ENCODE measurements at places on chromosomes 4 and X. TPM values are rescaled to one million over a fixed set of nuclear protein-coding genes. Genes with fewer than 3 reads are reported as not detected.

DNA sequence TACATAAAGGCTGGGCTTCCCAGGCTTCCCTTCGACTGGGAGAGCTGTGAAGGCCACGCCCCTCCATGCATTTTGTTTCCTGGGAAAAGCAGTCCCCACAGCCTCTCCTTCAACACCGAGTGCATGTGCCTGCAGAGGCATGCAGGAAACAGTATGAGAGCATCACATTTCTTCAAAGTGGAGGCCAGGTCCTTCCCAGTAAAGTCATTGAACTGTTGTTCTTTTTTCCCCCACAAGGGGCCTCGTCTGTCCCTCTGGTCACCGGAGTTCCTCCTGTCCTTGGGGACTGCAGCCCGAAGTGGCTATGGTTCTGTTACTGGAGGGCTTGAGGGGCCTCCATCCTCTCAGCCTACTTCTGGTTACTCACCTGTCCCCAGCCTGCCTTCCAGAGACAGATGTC, 56.0 kb downstream of the RAI2 start:
- H3K4me1 ChIP-seq: no peaks in the 10 kb centered on the region
- H3K36me3 ChIP-seq: no peaks in the 10 kb centered on the region
- H3K4me3 ChIP-seq: no peak overlapping the region

DNA sequence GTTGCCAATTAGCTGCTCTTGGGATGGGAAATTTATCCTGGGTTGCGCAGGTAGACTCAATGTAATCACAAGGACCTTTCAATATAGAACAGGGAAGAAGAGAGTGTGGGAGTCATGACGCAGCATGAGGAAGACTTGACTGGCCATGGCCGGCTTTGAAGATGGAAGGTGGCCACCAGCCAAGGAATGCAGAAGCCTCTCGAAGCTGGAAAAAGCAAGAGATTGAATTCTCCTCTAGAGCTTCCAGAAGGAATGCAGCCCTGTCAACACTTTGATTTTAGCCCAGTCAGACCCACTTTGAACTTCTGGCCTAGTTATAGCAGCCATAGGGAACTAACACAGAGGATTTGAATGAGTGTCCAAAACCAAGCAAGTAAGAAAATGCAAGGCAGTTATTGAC, 14.7 kb upstream of the SH3KBP1 start:
- H3K4me3 ChIP-seq: no peak overlapping the region
- DNase-seq: peak; percentile 60
- no peaks in the 10 kb centered on the region for H3K36me3 ChIP-seq
- H3K4me1 ChIP-seq: no peaks in the 10 kb centered on the region
- H3K27me3 ChIP-seq: no peaks in the 10 kb centered on the region

- no peaks in the 10 kb centered on the region for H3K27me3 ChIP-seq
- peaks cover 18% of the 10 kb centered on the region for H3K4me1 ChIP-seq
- no peaks in the 10 kb centered on the region for H3K36me3 ChIP-seq
- DNase-seq: no peak
- H3K4me3 ChIP-seq: no peak overlapping the region
- H3K27ac ChIP-seq: no peak overlapping the region
Observed at GRCh38 chr4:152456609-152457008, 79.3 kb downstream of the FBXW7 start.

GRCh38 chr4:6201580-6202091, 1.3 kb upstream of the JAKMIP1 start:
- peaks cover 30% of the 10 kb centered on the region for H3K27me3 ChIP-seq
- H3K27ac ChIP-seq: no peak overlapping the region
- H3K4me1 ChIP-seq: peaks cover 9% of the 10 kb centered on the region
- no peak overlapping the region for H3K4me3 ChIP-seq
- DNase-seq: no peak
- no peaks in the 10 kb centered on the region for H3K36me3 ChIP-seq

- H3K27me3 ChIP-seq: no peaks in the 10 kb centered on the region
- H3K27ac ChIP-seq: no peak overlapping the region
- no peak for DNase-seq
- H3K36me3 ChIP-seq: no peaks in the 10 kb centered on the region
Observed at GRCh38 chrX:111955901-111956300, 79.9 kb downstream of the TRPC5OS start.

GRCh38 chrX:150848914-150849365, 49.5 kb downstream of the CD99L2 start:
- no peaks in the 10 kb centered on the region for H3K4me1 ChIP-seq
- no peaks in the 10 kb centered on the region for H3K36me3 ChIP-seq
- no peak overlapping the region for H3K4me3 ChIP-seq

GRCh38 chrX:46910415-46910814, 1.8 kb upstream of the JADE3 start:
- no peak overlapping the region for H3K27ac ChIP-seq
- H3K4me3 ChIP-seq: no peak overlapping the region
- H3K36me3 ChIP-seq: no peaks in the 10 kb centered on the region
- no peak for DNase-seq
- no peaks in the 10 kb centered on the region for H3K4me1 ChIP-seq
- no peaks in the 10 kb centered on the region for H3K27me3 ChIP-seq

- no peak for DNase-seq
- no peak overlapping the region for H3K4me3 ChIP-seq
- no peaks in the 10 kb centered on the region for H3K27me3 ChIP-seq
- no peaks in the 10 kb centered on the region for H3K36me3 ChIP-seq
Observed at GRCh38 chrX:113929004-113929403, 654.9 kb upstream of the HTR2C start.

- H3K4me3 ChIP-seq: peak overlapping the region; percentile 30
- H3K4me1 ChIP-seq: no peaks in the 10 kb centered on the region
- H3K27ac ChIP-seq: no peak overlapping the region
- DNase-seq: no peak
- H3K36me3 ChIP-seq: no peaks in the 10 kb centered on the region
Observed at GRCh38 chr4:150578745-150579501, 3.0 kb upstream of the MAB21L2 start.

DNA sequence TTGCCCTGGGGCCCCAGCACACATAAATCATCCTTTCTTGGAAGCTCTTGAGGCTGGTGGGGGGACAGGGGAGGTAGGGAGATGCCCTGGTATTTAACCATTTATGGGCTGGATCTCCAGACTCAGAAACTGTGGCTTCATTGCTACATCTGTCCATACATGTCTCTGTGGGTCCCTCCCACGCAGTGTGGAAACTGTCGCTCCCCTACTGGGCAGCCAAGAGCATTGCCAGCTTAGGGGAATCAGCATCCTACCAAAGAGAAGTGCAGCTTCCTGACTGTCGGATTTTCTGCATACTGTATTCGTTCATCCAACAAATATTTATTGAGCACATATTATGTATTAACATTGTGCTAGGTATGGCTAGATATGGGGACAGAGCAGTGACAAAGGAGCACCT, 3.7 kb downstream of the GRIPAP1 start:
- no peak overlapping the region for H3K4me3 ChIP-seq
- H3K4me1 ChIP-seq: no peaks in the 10 kb centered on the region
- peaks cover 21% of the 10 kb centered on the region for H3K36me3 ChIP-seq

DNA sequence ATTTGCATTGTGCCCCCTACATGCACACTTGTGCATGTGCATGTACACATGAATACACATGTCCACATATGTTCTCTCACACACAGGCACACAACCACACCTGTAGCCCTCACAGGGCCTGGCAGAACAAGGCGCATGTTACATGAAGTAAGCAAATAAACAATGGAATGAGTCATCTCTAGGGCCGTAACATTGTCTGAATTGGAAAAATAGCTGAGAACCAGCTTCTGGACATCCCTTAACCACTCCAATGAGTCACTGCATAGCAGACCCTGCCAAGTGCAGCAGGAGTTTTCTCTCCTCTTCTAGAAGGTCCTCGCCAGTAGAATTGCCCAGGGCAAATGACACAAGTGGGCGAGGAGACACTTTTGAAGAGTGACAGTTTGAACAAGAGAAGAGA, 66.1 kb downstream of the MAGEA10 start:
- H3K4me3 ChIP-seq: no peak overlapping the region
- no peak for DNase-seq

DNA sequence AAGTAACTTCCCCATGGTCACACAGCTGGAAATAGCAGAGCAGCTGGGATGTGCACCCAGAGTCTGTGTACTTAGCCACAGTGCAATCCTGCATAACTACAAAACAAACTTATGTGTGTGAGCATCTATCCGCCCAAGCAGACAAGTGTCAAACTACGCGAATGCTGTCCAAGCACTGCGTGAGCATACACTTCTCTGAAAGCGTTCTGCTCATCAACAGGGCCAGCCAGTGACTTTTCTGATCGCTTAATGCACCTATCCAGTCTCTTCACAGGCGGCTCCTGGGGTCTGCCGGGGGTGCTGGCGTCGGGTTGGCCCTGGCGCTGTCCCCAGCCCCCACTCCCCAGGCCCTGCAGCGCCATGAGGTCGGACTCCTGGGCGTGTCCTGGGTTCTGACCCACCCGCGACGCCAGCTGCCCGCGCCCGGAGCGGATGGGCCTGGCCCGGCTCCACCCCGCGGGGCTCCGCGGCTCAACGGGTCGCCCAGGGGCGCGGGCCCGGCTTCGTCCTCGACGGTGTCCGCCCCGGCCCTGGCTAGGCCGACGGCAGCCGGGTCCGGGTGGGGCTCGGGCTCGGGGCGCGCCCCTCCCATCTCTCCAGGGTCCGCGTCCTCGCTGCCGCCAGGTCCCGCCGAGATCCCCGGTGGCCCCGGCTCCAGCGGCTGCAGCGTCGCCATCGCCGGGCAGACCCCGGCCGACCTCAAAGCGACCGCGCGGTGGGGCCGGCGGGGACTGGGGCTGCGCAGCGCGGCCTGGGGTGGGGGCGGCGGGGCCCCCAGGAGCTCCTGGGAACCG, 1.3 kb upstream of the ZNF141 start:
- H3K4me1 ChIP-seq: peaks cover 11% of the 10 kb centered on the region
- H3K27me3 ChIP-seq: no peaks in the 10 kb centered on the region
- H3K36me3 ChIP-seq: no peaks in the 10 kb centered on the region
- peak; percentile 73 for DNase-seq
- peak overlapping the region; percentile 94 for H3K27ac ChIP-seq
- H3K4me3 ChIP-seq: peak overlapping the region; percentile 98

- DNase-seq: no peak
- H3K4me3 ChIP-seq: no peak overlapping the region
- H3K27ac ChIP-seq: no peak overlapping the region
- no peaks in the 10 kb centered on the region for H3K36me3 ChIP-seq
- H3K27me3 ChIP-seq: no peaks in the 10 kb centered on the region
- H3K4me1 ChIP-seq: no peaks in the 10 kb centered on the region
Observed at GRCh38 chr4:27928761-27929540, 1068.3 kb downstream of the STIM2 start.

- no peak for DNase-seq
- H3K4me1 ChIP-seq: no peaks in the 10 kb centered on the region
- no peak overlapping the region for H3K27ac ChIP-seq
Observed at GRCh38 chr4:60452266-60452665, 747.9 kb upstream of the ADGRL3 start.

GRCh38 chr4:74092957-74093356, 6.0 kb downstream of the CXCL2 start:
- peaks cover 4% of the 10 kb centered on the region for H3K4me1 ChIP-seq
- no peak for DNase-seq
- H3K4me3 ChIP-seq: no peak overlapping the region
- H3K27ac ChIP-seq: peak overlapping the region; percentile 55

DNA sequence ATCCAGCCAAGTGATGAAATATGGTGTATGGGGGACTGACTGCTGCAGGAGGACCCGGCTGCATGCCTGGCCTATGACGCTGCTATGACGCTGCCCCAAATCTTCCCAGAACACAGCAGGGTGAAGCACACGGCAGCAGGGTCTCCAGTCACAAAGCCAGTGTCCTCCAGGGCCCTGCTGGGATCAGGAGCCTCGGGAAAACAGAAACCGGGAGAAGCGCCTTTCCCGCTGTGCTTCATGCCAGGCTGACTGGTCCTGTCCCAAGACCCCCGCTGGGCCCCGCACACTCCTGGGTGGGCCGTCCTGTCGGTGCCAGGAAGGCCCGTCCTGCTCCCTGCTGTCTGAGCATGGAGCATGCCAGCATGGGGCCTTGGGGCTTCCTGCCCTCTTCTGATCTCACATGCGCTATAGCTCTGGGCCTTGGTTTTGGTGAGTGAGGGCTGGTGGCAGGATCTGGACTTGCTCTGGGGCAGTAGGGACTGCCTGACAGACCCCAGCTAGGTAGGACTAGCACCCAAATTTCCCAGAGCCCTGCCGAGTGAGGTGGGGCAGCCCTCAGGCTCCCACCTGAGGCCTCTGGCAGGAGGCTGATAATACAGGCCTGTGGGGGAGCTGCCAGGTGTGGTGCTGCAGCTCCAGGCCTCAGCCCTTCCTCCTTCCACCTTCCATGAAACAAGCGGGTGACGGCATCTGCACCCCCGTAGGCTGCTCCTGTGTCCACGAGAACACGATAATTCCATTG, 64.0 kb downstream of the ACOX3 start:
- H3K4me3 ChIP-seq: no peak overlapping the region
- H3K36me3 ChIP-seq: no peaks in the 10 kb centered on the region
- H3K27ac ChIP-seq: no peak overlapping the region

DNA sequence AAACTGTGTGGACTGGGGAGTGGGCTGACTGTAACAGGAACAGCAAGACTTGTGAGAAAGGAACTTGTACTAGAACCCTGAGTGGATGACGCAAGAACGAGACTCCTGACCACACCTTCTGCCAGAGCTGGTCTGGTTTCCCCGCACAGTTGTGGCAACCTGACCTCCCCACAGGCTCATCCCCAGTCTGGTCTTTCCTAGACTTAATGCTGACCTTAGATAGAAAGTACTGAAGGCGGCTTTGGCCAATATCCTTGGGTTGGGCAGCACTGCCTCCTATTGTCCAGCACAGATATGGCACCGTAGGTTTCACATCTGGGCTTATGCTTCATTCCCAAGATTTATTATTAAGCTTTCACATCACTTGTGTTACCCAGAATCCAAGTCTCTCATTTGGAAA, 137.8 kb upstream of the FRG1 start:
- no peak overlapping the region for H3K4me3 ChIP-seq
- no peaks in the 10 kb centered on the region for H3K4me1 ChIP-seq
- no peak for DNase-seq
- H3K27ac ChIP-seq: no peak overlapping the region
- no peaks in the 10 kb centered on the region for H3K27me3 ChIP-seq

GRCh38 chr4:153713866-153714646, 30.0 kb downstream of the TLR2 start:
- no peaks in the 10 kb centered on the region for H3K4me1 ChIP-seq
- H3K36me3 ChIP-seq: no peaks in the 10 kb centered on the region
- DNase-seq: no peak
- no peaks in the 10 kb centered on the region for H3K27me3 ChIP-seq

DNA sequence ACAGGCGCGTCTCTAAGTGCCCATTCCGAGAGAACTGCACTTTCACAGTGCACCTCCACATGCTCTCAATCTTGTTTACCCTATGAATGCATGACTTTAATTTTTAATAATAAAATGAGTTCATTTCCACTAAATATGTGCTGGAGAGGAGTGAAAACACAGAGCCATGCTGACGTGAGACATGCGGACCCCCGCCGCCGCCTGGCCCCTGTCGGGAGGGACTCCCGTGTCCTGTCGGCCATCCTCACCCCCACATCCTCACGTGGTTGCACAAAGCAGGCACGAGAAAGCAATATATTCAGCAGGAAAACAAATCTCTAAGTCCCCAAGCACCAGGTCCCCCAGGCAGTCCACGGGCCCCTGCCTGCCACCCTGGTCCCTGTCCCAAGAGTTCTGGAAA, 23.1 kb downstream of the PPP2R2C start:
- H3K4me1 ChIP-seq: no peaks in the 10 kb centered on the region
- H3K36me3 ChIP-seq: no peaks in the 10 kb centered on the region
- H3K27me3 ChIP-seq: peaks cover 4% of the 10 kb centered on the region
- H3K4me3 ChIP-seq: no peak overlapping the region
- H3K27ac ChIP-seq: no peak overlapping the region

Gene ASMT
- not detected for total RNA-seq

Gene FHDC1
- 25.7 TPM for total RNA-seq

Gene ETDB
- not detected for total RNA-seq

Gene QRFPR
- 0.32 TPM for total RNA-seq

Gene TNMD
- total RNA-seq: not detected

Gene NFKB1
- 48.8 TPM for total RNA-seq

Gene DACH2
- not detected for total RNA-seq

Gene ZFP92
- 3.4 TPM for total RNA-seq

Data from upper lobe of right lung (tissue), 1 donor.